ENCODE measurements at places on chromosomes 16 and 17.

DNA sequence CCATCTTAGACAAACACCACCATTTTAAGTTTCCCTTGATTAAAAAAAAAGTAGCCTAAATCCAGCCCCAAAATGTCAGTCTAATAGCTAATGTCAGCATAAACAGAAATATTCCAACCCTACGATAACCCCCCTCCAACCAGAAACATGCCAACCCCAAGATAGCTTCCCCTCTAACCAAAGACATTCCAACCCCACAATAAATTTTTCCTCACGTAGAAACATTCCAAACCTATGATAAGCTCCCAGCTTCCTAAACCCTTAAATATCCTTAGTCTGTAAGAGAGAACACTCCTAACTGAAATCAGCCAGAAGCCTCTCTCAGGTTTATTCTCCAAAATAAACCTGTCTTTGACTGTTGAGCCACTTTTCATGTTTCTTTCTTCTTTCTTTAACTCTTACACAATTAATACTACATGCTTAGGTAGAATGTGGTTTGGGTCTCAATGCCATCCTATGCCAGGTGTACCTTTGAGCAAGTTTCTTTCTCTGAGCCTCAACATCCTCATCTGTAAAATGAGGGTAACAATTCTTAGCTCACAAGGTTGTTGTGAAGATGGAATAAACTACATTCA lies 10.5 kb upstream of the KRT38 start:
- no peak for DNase-seq

DNA sequence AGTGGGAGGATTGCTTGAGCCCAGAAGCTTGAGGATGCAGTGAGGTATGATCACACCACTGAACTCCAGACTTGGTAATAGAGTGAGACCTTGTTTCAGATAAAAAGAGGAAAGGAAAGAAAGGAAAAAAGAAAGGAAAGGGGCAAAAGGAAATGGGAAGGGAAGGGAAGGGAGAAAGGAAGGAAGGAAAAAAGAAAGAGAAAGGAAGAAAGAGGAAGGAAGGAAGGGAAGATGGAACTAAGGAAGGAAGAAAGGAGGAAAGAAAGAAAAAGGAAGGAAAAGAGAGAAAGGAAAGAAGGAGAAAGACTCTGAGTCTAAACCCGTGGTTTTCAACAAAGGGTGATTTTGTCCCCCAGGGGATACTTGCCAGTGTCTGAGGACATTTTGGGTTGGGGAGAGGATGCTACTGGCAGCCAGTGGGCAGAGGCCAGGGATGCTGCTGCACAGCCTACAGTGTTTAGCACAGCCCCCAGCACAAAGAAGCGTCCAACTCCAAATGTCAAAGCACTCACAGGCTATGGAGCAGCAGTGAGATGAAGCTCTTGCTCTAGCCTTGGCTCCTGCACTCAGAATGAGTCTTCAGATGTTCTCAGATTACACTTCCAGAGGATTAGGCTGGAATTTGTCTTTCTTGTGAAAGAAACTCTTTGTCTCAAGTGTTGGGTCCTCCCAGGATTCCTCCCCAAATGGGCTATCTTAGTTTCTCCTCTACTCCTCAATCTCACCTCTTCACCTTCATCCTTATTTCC lies 64.2 kb downstream of the BMERB1 start:
- DNase-seq = no peak

- DNase-seq = no peak
Observed at GRCh38 chr17:57290981-57291380, 34.7 kb downstream of the MSI2 start.

- DNase-seq = no peak
Observed at GRCh38 chr17:61426482-61427304, 25.5 kb upstream of the TBX4 start.

- no peak for DNase-seq
Observed at GRCh38 chr17:81503619-81504018, 9.0 kb downstream of the ACTG1 start.

Measured in activated CD4-positive, alpha-beta T cell treated with anti-CD3 and anti-CD28 coated beads, Interleukin-2, amount 10 ng/mL, durations not matched to agents 7 days and 5 days (primary cell).